Muscle of back (tissue), 13 donors: ENCODE measurements at places on chromosomes 7 and 10. TPM values are rescaled to one million over a fixed set of nuclear protein-coding genes. Genes with fewer than 3 reads are reported as not detected.

The BPGM gene
- polyA plus RNA-seq: 39.6 TPM

The KLF14 gene
- 1.3 TPM for polyA plus RNA-seq

The ORC5 gene
- polyA plus RNA-seq: 16.8 TPM

The PAOX gene
- polyA plus RNA-seq: 3.1 TPM

The AOAH gene
- 5.0 TPM for polyA plus RNA-seq

The DGKI gene
- 0.55 TPM for polyA plus RNA-seq

The TSPAN33 gene
- polyA plus RNA-seq: 30.6 TPM

DNA sequence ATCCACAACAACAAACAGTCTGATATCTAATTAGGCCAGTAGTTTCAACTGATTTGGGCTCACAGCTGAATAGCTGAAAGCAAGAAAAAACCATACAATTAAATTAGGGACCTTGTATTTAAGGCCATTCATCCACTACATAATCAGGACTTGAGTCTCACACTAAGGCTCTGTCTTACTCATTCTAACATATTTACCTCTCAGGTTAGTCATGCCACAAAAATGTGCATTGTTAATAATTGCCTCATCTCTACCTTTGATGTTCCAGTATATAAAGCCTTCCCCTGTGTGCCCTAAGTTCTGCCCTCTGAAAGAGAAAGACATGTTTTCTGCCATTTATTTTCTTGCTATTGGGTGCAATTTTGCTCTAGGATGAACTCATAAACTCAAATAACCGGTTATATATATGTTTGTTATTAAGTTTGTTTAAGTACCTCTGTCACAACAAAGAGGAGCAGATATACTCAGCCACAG lies 5.3 kb upstream of the C1GALT1 start:
- DNase-seq: peak; percentile 47

GRCh38 chr10:86391236-86391840 lies 24.7 kb upstream of the GRID1 start:
- DNase-seq: no peak

GRCh38 chr7:36285276-36285675 lies 104.4 kb upstream of the ANLN start:
- no peak for DNase-seq

GRCh38 chr7:155806096-155806871 lies 6.0 kb downstream of the SHH start:
- no peak for DNase-seq

DNA sequence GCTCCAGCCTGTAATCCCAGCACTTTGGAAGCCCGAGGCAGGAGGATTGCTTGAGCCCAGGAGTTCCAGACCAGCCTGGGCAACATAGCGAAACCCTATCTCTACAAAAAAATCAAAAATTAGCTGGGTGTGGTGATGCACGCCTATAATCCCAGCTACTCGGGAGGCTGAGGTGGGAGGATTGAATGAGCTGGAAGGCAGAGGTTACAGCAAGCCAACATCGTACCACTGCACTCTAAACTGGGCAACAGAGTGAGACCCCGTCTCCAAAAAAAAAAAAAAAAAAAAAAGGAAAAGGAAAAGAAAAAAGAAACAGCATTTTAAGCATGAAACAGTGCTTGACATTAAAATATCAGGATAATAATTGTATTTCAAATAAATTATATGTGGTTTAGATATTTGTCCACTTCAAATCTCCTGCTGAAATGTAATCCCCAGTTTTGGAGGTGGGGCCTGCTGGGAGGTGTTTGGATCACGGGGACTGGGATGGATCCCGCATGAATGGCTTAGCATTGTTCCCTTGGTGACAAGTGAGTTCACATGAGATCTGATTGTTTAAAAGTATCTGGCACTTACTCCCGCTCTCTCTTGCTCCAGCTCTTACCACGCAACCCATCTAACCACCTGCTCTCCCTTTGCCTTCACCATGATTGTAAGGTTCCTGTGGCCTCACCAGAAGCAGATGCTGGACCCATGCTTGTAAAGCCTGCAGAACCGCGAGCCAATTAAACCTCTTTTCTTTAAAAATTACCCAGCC lies 103.4 kb downstream of the SRPK2 start:
- DNase-seq: no peak

- no peak for DNase-seq
Measured at GRCh38 chr7:115693779-115694178, 336.8 kb downstream of the TFEC start.

- DNase-seq: no peak
Measured at GRCh38 chr7:36600869-36601530, 123.3 kb downstream of the AOAH start.

GRCh38 chr10:119221201-119221600 lies 13.8 kb downstream of the GRK5 start:
- no peak for DNase-seq

DNA sequence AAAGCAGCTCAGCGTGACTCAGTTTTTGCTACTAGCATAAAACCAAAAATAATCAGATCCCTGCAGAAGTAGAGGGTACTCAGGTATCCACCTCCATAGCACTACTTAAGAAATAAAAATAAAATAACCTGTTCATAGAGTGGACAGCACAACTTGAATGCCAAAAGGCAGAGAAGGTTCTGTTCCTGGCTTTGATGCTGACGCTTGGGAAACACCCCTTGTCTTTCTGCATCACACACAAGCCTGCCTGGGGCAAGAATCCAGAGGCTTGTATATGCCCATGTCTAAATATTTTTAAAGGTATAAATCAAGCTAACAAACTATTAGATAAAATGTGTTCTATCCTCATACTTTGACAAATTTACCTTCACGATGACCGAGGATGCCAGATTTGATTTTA lies 207.3 kb downstream of the KIAA1217 start:
- no peak for DNase-seq

DNA sequence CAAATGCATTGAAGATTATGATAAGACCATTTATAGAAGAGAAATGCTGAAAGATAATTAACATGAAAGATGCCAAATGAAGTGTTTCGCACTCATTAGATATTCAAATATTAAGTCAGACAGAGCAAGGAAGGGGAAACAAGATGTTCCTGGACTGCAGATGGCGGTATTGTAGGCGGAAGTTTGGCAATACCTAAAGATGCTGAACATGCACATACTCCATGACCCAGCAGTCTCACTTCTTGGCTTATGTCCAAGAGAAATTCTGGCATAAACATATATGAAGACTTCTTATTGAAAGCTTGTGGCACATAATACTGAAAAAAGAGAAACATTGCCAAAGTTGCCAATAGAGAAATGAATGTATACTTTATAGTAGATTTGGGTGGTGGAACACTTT lies 325.4 kb upstream of the SEMA3C start:
- no peak for DNase-seq

DNA sequence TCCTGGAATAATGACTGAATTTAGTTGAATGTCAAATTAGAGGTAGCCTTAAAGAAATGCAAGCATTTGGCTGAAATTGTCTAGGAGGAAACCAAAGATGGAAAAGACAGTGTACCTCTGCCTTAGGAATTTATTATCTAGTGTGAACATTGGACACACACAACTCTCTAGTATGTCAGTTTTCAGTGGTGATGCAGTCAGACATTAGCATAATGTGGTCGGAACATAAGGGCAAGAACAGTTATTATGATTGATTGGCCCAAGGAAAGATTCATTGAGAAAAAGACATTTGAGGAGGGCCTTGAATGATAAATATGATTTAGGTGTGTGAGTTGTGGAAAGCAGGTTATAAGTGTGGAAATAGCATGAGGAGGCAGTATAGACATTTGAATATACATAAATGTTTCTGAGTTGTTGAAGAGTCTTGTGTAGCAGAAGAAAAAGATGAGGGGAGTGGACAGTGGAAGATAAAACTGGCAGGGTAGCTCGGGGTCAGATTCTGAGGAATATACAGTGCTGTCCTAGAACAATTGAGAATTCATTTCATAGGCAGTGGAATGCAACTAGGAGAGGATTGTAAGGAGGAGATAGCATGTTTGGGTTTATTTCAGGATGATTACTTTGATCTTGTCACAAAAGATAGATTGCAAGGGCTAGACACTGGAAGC lies 414.7 kb downstream of the SUGCT start:
- DNase-seq: no peak

DNA sequence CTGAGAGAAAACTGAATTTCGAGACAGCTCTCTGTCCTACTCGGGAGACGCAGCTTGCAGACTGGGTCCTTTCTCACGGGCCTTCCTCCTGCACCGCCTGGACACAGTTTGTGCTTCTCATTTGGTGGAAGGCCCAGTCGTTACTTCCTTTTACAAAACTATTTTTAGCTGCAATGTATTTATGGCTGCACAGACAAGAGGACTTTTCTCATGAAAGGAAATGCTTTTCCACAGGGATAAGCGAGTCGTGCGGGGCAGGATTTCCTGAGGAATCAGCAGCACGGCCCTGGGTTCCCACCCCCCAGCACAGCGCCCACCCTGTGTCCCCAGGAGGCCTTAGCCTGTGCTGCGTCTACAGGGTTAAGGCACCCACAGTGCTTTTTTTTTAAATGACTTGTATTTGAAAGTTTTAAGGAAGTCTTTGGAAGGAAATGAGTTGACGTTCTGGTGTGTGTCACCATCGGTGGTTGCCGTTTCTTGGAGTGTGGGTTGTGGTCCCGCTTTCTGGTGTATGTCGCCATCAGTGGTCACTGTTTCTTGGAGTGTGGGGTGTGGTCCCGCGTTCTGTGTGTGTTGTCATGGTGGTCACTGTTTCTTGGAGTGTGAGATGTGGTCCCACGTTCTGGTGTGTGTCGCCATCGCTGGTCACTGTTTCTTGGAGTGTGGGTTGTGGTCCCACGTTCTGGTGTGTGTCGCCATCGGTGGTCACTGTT lies 50.9 kb downstream of the INPP5A start:
- peak; percentile 65 for DNase-seq

GRCh38 chr10:5323446-5323845 lies 41.3 kb upstream of the UCN3 start:
- DNase-seq: no peak

- no peak for DNase-seq
Measured at GRCh38 chr10:112456533-112456932, 9.5 kb downstream of the VTI1A start.

DNA sequence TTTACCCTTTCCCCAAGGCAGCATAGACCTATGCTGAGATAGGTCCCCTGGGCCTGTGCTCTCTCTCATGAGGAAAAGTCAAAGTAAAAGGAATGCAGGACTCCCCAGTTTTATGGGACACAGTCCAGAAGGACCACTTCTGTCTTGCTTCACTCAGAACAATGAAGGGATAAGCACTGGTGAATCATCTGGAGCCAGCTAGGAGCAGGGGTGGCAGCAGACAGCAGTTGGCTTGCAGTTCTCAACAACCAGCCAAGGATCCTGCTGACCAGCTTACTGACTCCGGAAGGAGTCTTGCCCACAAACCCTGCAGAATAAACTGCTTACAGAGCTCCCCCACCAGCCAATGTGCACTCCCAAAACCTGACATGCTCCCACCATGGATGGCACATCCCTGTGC lies 152.1 kb upstream of the GHITM start:
- DNase-seq: no peak

DNA sequence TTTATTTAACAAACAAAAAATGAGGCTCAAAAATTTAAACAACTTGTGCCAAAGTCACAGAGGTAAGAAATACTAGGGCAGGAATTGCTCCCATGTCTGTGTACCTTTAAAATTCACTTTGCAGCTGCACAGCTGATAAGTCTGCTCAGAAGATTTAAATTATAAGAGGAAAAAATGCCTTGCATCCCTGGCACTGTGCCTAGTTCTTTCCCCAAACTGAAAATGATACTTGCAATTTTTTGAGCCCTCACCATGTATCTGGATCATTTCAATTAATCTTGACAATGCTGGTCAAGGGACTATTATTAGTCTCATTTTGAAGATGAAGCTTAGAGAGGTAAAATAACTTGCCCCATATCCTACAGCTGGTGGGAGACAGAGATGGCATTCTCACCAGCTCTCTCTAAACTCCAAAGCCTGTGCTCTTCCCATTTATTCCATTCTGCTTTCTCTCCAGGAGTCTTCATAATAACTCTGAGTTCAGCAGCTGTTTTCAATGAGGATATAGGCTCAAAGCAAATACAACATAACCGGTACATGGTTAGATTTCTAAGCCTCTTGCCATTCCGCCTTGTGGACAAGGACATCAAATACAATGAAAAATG lies 350.5 kb upstream of the LRRTM3 start:
- DNase-seq: no peak

GRCh38 chr7:50564640-50565558 lies at the start of gene DDC:
DDC (minus strand) TSS chr7:50565405; CDS start chr7:50544085, 21,320 bp downstream.
- DNase-seq: no peak

DNA sequence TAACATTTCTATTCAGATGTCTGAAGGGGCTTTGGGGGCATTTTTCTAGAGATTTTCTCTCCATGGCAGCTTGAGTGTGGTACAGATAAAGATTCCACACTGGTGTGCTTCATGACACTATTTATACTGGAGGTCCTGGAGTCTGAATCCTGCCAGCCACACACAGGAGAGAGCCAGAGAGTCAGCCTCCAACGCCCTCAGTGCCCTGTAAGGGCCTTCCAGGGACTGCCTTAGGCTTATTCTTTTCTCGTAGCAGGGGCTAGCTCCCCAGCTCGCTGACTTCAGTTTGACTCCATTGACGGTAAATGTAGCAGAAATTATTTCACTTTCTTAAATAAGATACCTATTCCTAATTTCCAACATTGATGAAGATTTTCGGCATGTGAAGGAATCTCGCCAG lies 100.9 kb downstream of the VSTM2A start:
- no peak for DNase-seq

- no peak for DNase-seq
Measured at GRCh38 chr10:79424221-79425073, 21.0 kb downstream of the ZCCHC24 start.

- no peak for DNase-seq
Measured at GRCh38 chr7:39164887-39165286, 187.2 kb downstream of the POU6F2 start.

DNA sequence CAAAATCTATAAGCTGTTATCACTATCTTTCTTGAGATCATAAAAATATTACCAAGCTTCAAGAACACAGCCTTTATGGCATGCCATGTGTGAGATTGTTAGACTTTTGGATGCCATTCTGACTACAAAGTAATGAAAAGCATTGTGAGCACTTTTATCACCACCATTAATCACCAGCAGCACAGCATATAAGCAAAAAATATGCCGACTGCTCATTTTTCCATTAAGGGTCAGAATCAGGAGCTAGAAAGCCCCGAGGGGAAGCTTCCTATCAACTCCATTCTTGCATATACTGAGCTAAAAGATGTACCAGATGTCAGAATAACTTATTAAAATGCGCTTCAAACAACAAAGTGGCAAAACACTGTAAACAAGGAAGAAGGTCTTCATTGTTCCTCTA lies 114.3 kb downstream of the LMBR1 start:
- DNase-seq: no peak

GRCh38 chr7:127251036-127251464 lies 1.7 kb downstream of the GRM8 start:
- DNase-seq: no peak

- peak; percentile 81 for DNase-seq
Measured at GRCh38 chr10:29736366-29737073, 101.7 kb upstream of the SVIL start.

- no peak for DNase-seq
Measured at GRCh38 chr10:62021128-62021665, 119.7 kb downstream of the ARID5B start.

GRCh38 chr10:112819231-112819630 lies 130.8 kb upstream of the TCF7L2 start:
- no peak for DNase-seq

GRCh38 chr10:100736809-100737354 lies 8.5 kb upstream of the PAX2 start:
- no peak for DNase-seq

GRCh38 chr7:2660359-2661095 lies 27.5 kb upstream of the AMZ1 start:
- no peak for DNase-seq
